RWPE1 (cell line): ENCODE measurements at places on chromosomes 5 and 9.

- DNase-seq = no peak
These were observed 30.8 kb downstream of the F2R start for GRCh38 chr5:76746677-76747076.

DNA sequence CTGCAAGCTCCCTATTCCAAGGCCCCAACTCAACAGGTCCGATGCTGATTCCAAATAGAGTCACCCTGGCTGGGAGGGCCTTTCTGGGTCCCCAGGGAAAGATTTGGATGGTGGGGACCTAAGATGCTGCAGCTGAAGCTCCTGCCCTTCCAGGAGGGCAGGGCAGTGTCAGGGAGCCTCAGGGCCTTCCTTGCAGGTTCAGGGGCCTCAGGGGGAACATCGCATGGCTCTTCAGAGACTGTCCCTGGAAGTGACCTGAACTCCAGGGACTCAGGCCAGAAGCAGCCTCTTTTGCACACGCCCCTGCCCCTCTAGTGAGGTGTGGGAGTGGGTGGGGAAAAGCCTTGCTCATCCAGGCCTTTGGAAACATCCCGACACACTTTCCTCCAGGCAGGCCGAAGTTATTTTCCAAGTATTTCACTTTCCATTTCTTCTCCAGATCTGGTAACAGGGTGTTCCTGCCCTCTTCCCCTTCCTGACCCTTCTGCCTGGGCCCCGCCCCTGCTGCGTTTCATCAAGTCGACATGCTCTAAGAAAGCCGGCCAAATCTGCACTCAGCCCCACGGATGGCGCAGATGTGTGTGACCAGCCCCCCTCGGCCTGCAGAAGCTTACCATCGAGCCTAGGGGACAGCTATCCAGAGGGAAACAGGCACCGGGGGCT, 159.5 kb downstream of the FGF18 start:
- no peak for DNase-seq

DNA sequence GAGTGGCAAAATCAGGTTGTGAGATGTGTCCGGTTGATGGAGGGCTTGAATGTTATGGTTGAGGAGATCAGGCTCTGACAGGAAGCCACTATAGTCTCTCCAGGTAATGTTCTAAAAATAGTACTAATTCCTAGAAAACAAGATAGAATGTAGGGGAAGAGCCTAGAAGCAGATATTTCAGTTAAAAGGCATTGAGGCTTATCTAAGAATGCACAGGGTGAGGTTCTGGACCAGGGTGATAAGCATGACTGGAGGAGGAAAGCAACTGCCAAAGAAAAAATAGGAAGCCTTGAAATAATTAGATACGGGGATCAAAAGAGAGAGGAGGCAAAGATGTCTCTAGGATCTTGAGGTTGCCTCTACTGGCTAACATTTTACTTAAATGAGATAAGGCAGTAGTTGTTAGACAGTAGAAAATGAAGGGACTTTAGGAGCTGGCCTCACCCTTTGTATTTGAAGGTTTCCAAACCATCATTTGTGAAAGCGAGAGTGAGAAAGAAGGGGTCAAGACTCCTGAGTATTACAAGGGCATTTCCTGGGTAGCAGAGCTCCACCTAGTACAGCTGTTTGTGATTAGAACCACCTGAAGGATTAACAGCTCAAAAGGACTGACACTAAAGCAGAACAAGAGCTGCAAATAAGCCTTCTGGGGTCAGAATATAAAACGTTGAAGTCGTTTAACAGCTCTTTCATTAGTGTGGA, 15.4 kb upstream of the ARL15 start:
- DNase-seq = no peak

GRCh38 chr5:139707445-139708003, 59.4 kb downstream of the CXXC5 start:
- DNase-seq = no peak

DNA sequence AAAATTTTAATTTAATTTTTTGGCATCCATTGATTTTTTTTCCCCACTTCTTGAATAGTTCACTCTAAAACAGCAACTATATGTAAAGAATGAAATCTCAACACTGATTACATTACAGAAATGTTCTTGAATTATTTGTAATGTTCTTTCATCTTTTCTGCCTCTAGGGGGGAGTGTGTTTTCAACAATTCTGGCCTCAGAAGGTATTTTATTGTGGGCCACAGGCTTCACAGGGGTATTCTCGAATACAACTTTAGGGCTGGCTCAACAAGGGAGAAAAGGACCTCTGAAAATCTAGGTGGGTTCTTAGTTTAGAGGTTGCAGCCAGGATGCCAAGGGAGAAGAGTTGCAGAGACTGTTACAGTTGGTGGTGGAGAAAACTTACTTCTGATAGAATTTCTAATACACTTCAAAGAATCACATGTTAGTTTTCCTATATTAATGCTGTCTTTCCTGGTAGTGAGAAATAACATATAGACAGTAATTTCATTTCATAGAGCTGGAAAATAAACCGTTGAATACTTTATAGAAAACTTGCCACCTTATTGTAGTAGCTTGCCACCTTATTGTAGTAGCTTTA, 3.6 kb upstream of the NPR3 start:
- DNase-seq = peak; percentile 45

DNA sequence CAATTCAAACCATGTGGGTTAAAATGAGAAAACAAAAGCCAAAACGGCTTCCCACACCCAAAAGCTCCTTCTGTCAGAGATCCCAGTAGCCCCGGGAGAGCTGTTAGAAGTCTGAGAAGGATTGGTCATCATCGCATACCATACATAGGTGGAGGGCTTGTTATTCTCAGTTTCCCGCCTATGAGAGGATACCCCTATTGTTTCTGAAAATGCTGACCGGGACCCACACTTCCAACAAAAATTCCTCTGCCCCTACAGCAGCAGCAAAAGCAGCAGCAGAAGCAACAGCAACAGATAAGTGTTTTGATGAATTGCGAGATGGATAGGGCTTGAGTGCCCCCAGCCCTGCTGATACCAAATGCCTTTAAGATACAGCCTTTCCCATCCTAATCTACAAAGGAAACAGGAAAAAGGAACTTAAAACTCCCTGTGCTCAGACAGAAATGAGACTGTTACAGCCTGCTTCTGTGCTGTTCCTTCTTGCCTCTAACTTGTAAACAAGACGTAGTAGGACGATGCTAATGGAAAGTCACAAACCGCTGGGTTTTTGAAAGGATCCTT, at the start of gene TEK:
Gene TEK (plus strand): TSS at position 245 of the 561 bp plus-strand sequence. CDS start 366 bp downstream, outside the sequence.
- no peak for DNase-seq

DNA sequence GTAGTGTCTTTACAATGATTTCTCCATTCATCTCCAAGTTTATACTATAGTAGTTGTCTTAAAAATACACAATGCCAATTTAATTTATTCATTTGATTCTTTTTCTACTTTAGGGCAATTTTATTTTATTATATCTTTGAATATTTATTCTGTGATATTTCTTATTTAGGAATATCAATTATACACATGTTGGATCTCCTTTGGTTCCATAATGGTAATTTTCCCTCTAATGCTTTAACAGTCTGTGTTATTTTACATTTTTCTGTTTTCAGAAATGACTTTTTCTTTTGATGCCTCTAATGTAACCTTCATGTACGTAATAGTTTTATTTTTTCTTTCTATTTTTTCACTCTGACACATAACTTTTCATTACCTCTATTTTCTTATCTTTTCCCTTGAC, 153.0 kb downstream of the CSNK1G3 start:
- DNase-seq = no peak

DNA sequence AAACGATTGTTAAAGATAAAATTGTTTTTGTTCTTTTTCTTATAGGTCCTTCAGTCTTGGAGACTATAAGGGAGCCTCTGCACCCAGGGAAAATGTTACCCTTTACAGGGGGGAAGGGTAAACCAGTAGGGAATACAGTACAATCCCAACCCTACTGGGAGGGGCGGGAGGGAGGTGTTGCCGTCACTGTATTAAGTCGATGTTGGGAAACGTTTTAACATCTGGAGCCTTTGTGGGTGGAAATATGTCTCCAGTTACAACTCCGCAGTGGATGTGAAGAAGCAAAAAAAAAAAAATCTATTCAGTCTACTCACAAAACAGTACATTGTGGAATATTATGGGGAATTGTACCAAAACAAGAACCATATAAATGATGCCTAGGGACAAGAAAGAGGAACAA, 47.2 kb upstream of the FCHO2 start:
- DNase-seq = no peak

GRCh38 chr9:129506892-129507291, 114.0 kb downstream of the C9orf50 start:
- peak; percentile 41 for DNase-seq

- no peak for DNase-seq
These were observed 37.0 kb upstream of the LCP2 start for GRCh38 chr5:170334626-170335025.
